NCI-H1105 treated with DMSO at 0.1 percent for 48 hours (cell line): ENCODE measurements at places on chromosomes 13 and 19.
A peak's percentile ranks its signal among the peaks of the same experiment; 100 is the strongest.

DNA sequence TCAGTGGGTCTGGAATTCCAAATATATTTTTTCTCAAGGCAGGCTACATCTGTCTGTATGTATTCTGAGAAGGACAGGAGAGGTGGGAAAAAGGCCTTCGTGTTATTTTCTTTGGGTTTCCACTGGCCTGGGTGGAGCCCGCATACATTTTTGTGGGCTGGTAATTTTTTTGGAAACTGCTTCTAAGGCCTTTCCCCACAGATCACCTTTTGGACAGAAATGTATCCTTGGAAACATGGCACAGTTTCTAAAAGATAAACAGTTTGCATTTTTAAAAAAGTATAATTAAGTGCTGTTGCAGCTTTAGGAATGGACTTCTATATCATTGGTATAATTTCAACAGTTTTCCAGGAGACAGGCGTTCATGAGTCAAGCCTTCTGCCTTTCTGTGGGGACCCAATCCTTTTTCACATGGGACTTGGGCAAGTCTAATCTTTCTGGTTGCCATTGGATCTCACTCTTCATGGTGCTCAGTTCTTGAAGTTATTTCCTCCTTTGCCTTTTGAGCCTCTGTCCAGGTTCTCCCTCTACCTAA lies 8.9 kb downstream of the RFX2 start:
- no peak for DNase-seq

DNA sequence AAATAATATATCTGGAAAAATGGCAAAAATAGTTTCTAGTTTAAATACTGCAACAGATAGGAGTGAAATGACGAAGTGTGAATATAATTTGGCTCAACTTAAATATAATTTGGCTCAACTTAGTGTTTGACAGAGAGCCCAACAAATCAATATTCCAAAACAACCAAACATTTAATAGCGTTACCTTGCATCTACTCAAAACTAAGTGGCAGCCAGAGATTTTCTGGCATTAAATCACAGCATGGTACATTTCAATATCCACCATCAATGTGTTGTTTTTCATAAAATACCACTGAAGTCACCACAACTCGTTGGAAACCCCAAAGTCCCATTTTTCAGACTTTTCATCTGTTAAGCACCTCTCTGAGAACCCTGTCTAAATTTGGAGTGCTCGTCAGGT lies 69.6 kb downstream of the DCLK1 start:
- DNase-seq = no peak

DNA sequence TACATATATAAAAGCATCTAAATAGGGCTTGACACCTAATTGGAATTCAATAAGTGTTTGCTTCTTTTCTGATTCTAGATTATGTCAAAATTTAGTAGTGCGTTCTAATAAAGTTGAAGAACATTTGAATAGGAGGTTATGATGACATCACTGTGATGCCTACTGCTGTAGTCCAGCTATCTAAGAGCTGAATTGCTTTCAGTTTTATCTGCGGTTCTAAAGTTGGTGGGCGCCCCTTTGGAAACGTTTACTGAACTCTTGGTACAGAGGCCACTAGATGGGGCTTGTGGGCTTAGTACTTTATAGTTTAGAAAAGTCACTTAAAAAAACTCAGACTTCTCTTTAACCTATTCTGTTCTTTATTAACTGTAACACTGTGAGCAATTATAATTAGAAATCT lies 776.9 kb downstream of the GPC5 start:
- DNase-seq = peak; percentile 30

DNA sequence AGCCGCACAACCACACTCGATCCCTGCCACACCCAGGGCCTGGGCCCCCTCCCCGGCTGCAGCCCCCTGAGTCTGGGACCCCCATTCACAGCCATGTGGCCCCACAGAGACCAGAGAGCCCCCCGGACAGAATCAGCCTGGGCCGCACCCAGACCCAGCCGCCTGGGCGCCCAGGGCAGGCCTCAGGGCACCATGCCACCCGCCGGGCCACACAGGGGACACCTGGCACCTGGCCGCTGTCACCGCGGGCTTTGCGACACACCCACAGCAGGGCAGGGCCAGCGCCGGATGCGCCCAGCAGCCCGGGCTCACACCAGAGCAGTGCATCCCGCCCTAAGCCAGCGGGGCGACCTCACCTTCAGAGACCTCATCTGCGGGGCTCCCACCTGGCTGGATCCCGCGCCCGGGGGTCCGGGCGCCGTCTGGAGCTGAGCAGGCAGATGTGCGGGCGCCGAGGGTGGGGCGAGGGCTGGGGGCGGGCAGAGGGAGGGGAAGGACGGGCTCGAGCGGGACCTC lies 443 bp downstream of the TBXA2R start:
- peak; percentile 38 for DNase-seq

DNA sequence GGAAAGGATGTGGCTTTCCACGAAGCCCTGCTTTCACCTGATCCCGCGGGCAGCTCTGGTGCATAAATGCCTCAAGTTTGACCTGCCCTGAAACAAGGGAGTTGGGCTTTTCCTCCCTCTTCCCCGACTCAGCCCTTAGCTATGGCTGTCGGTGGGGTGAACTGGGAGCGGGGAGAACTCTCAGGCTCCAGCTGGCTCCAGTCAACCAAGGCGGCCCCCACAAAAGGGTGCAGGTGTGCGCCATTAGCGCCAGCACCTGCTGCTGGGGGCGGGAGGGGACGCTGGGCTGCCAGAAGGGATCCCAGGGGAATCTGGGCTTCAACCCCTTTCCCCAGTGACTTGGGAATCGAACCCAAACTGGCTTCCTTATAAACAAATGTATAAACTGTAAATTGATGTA lies 7.1 kb upstream of the DHRS12 start:
- DNase-seq = peak; percentile 73

GRCh38 chr13:112067871-112068539 lies 1.1 kb downstream of the SOX1 start:
- peak; percentile 61 for DNase-seq

GRCh38 chr19:13843104-13843921 lies 33.6 kb upstream of the NANOS3 start:
- peak; percentile 26 for DNase-seq

- no peak for DNase-seq
Observed at GRCh38 chr13:32471187-32471922, 43.4 kb upstream of the N4BP2L1 start.

- peak; percentile 44 for DNase-seq
Observed at GRCh38 chr13:35157143-35157755, 215.2 kb downstream of the NBEA start.

DNA sequence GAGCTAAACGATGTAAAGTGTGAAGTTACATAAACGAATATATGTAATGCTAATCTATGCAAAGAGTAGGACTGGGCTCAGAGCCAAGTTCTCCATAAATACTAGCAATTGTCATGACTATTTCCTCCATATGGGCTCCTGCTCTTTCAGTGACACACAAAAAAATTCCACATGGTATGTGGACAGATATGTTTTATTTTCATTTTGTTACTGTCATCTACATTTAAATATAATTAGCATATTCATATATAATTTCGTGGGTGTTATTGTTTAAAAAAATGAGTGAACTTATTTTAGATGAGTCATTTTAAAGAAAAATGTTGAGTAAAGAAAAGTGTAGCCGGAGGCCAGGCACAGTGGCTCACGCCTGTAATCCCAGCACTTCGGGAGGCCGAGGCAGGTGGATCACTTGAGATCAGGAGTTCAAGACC lies 5.0 kb upstream of the IGSF23 start:
- peak; percentile 14 for DNase-seq

DNA sequence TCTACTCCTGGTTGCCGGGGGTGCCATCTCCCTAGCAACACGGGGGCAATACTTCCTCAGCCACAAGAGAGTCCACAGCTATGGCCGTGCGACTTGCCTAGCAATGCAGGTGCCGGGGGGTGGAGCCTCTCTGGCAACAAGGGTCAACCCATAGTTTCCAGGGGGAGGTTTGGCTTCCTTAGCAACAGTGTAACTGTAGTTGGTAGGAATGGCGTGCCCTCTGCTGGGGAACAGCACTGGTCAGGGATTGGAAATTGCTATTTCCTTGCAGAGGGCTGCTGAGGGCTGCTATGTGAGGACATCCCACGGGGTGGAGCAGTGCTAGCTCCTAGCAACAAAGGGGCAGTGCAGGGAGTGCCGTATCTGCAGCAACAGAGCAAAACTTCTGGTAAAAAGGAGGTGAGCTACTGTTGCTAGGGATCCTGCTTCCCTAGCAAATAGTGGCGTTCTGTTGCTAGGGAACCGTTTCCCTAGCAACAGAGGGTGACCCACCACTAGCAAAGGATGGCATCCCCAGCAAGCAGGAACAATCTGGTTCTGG lies 7.0 kb upstream of the TMC4 start:
- DNase-seq = peak; percentile 31

DNA sequence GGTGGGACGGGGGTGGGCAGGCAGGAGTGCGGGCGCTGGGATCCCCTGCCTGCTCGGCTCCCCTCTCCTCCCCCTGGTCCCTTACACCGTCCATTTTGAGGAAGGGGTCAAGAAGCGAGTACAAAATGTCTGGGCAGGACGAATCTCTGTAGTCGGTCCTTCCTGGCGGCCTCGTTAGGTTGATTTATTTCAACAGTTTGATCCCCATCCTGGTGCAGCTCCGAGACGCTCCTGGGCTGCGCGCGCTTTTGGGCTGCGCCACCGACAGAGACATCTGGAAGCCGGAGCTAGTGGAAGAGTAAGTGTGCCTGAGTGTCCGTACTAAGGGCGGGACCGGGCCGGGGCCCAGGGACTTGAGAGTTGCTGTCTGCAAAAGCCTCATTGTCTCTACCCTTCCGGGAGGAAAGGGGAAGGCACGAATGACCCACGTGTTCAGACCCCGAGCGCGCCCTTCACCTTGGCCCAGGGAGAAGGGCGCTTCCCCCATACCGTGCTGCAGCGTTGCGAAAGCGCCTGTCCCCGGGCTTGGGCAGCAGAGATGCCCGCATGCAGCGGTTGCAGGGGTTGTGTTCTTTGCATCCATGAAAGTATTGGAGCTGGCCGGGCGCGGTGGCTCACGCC lies 1.8 kb downstream of the ZNF114 start:
- DNase-seq = no peak

- no peak for DNase-seq
Observed at GRCh38 chr13:65613004-65613403, 1617.1 kb downstream of the PCDH9 start.

GRCh38 chr13:79662882-79663281 lies 181.9 kb downstream of the NDFIP2 start:
- no peak for DNase-seq

DNA sequence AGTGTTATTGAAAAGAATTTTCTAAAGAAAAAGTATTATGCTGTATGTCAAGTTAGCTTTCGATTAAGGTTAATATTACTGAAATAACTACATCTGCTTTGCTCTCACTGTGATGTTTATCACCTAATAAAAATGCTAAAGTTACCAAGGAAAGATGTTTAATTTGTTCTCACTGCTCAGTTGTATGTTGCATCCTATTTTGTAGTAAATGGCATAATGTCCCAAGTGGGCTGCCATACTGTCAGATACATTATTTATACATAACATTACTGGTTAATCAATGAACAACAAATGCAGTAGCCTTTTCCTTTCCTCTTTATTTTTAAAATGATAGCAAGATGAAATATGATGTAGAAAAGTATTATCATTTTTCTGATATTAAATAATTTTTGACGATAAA lies 226.3 kb upstream of the DACH1 start:
- no peak for DNase-seq

GRCh38 chr13:63299866-63300394 lies 1884.3 kb upstream of the PCDH20 start:
- DNase-seq = peak; percentile 96

DNA sequence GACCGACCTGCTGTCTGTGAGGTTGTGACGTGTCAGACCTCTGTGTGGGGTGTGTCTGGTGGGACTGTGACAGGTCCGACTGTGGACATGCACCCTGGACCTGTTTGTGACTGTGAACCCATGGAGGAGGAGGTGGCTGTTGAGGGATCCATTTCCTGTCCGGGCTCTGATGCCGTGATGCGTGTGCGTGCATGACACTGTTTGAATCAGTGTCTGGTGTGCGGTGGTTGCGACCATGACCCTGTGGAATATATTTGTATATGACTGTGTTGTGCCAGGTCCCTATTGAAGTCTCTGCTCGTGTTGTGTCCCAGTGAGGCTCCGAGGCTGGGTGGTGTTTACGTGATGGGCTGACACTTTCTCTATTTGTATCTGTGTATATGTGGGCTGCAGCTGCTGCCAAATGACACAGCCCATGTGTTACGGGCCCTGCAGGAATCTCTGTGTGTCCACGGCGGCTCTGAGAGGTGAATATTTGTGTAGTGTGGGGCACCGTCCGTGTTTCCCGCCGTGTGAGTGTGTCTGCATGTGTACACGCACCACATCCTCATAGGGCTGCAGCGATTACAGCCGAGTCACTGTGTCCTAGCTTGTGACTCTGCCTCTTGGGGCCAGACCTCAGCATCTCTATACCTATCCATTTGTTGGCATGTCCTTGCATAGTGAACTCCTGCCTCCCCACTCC lies 18.3 kb downstream of the CCDC97 start:
- DNase-seq = no peak
